ENCODE measurements at places on chromosomes 3 and 15. TPM values are rescaled to one million over a fixed set of nuclear protein-coding genes. Genes with fewer than 3 reads are reported as not detected.

DNA sequence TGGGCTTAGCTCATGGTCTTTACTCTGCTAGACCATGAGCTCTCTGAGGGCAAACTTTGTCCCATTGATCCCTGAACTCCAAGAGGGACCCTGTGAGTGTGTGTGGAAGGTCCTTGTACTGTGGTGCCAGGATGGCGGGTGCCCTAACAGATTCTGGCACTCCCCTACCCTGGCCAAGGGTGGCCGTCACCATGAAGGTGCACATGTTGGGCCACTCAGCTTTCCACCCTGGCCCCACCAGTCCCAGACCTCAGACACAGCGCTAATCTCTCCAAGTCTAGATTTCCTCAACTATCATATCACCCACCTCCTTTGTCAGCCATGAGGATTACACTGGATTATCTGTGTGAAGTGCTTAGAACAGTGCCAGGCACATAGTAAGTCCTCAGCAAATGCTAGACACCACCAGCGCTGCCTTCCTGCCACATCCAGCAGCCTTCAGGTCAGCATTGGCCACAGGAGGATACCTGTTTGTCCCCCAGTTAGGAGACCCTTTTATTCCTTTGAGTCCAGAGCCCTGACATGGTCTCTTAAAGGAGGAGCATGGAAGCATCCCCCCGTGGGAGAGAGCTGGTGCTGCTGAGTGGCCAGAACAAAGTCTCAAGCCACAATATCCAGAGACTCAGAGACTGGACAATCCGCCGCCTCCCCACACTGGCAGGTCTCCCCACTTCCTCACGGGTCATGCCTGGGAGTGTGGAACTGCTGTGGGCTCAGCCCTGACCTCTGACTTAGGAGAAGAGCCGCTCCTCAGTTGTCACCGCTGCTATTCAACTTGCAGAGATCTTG lies 44.5 kb upstream of the SLCO2A1 start:
- no peak for DNase-seq

DNA sequence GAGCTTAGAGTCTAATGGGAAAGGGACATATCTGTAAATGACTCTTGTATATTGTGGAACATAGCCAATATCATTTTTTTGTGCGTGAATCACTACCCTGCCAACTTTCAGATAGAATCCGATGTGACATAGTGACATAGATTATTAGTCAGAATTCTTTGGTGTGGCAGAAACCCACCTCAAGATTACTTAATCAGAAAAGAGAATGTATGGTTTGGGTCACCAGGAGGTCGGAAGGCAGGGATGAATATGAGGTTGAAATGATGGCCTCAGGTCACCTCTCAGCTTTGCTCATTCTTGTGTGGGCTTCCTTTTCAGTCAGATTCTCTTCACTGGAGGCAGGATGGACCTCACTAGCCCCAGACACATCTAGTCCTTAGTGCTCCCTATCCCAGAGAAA lies 41.4 kb downstream of the SNAPC5 start:
- no peak for DNase-seq

DNA sequence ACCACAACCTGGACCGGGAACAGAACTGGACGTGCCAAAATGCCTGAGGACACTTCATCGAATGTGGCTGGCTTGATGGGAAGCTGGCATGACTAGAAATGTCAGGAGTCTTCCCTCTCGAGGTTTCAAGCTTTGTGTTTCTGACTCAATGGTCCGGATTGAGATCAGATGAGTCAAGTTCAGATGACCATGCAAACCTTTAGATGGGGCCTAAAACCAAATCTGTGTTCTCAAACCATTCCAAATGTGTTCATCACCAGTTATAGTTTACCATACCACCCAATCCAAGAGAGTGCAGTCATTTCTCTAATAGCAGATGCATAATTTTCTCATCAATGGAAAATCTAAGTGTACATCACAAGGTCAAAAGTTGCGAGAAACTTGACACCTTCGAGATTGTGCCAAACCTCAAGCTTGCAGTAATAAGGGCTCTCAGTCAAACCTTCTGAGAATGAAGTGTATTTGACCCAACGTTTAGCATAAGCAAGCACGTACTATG lies 369.1 kb downstream of the RORA start:
- DNase-seq: no peak

PLAAT1 gene
- 6.6 TPM for polyA plus RNA-seq

Data from GM23338 (cell line).